ENCODE measurements at places on chromosomes 6 and 20.

GRCh38 chr6:168171673-168172353 is 92.8 kb upstream of the FRMD1 start:
- DNase-seq = no peak

DNA sequence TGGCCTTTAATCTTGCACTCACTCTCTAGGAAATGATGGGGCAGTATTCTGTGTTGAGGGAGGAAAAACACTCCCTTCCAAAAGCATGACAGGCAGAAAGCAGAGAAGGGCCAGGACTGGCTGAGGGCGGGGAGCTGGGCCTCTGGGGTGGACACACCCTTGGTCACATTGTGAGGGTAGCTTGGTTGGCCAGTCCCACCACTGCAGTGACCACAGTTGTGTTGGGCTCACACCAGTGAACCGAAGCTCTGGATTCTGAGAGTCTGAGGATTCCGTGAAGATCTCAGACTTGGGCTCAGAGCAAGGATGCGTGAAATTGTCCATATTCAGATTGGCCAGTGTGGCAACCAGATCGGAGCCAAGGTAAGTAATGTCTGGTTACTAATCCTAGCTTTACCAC is at the start of gene TUBB1:
TSS of gene TUBB1 (plus strand) at position 213 of the 400 bp plus-strand sequence. CDS start at position 307, 94 bp downstream.
- no peak for DNase-seq

DNA sequence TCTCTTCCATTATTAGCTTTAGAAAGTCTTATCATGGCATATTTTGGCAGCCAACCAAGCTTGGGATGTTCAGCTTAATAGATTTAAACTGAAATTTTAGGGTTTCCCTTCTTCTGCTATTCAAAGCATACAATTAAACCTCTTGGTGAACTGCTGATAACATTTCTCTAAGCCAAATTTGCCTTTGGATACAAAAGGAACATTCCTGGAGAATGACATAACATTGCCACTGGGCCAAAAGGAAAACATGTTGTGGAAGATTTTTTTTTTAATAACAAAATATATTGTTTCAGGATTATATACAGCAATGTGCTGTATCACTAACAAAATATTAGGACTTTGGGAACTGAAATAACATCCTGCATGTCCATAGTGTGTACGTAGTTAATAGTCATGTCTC is 215.1 kb upstream of the TBX18 start:
- no peak for DNase-seq

DNA sequence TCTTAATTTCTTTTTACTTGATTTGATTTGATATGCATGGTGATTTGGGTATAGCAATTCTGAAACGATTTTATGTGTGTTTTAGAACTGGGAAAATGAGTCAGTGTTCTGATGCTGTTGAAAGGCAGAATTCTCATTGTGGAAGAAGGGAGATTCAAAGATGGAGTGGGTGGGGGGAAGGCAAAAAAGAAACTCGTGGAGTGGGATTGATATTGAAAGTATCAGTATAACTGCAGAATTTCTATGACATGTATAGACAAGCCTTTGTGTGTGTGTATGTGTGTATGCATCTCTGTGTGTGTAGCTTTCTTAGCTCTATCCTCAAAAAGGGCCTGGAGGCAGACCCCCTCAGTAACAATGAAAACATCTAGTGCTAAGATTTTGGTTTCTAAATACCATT is 184.3 kb upstream of the OLIG3 start:
- DNase-seq = no peak

- no peak for DNase-seq
These were observed 37.7 kb downstream of the MAP3K4 start for GRCh38 chr6:161029195-161029809.

DNA sequence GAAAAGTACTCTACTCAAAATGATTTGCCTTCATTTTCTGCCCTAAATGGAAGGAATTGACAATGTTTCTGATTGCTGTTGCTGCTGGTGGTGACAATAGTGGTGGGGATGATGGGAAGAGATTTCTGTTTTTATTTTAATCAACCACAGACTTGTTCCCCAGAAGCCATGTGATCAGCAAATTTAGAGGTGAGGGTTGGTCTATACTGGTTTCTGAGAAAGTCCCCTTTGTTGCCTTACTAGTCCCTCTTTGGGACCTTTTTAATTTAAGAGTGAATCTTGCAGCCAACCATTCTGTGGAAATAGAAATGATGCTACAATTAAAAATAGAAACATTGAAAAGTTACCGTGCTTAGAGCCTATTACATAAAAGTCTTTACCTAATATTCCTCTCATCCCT is 43.2 kb downstream of the AIG1 start:
- DNase-seq = no peak

- DNase-seq = peak; percentile 39
These were observed 46.8 kb downstream of the PYGB start for GRCh38 chr20:25294459-25295385.

DNA sequence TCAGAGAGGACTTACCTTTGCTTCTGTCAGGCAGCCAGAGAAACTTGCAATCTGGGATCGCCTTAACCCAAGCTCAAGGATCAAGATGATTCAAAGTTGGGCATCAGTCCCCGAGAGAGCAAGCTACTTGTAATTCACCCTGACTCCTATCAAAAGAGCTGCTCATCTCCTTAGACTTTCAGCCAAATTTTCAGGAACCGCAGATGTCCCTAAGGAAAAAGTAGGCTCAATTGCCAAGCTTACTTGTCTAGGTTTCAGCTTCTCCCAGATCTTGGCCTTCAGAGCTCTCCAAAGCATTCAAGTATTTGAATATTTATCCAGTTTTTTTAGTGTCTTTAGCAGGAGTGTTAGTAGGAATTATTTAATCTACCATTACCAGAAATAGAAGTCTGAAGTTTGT is 434.1 kb upstream of the MMS22L start:
- DNase-seq = no peak

- no peak for DNase-seq
These were observed 2.6 kb upstream of the LIN28B start for GRCh38 chr6:104954190-104954797.

DNA sequence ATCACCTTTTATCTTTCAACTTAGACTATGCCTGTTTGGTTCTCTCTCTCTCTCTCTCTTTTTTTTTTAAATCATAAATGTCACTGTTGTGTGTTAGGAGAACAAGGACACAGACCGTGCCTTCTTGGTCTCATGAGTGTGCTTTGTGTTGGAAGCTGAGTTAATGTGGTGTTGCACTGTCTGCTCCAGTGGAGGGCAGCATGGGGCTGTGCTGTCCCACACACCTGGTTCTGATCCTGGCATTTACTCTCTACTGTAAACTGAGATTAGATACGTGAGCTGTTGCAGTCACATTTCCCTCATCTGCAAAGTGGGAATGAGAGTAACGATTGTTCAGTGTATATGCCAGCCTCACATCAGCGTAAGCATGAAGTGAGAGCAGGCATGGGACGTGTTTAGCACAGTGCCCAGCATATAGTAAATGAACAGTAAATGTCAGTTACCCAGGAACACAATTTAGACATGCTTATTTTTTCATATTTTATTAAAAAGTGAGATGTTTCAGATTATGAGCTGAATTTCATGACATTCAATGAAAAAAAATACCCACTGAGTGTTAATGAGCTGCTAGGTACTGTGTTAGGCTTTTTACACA is 161.1 kb downstream of the FARS2 start:
- no peak for DNase-seq

DNA sequence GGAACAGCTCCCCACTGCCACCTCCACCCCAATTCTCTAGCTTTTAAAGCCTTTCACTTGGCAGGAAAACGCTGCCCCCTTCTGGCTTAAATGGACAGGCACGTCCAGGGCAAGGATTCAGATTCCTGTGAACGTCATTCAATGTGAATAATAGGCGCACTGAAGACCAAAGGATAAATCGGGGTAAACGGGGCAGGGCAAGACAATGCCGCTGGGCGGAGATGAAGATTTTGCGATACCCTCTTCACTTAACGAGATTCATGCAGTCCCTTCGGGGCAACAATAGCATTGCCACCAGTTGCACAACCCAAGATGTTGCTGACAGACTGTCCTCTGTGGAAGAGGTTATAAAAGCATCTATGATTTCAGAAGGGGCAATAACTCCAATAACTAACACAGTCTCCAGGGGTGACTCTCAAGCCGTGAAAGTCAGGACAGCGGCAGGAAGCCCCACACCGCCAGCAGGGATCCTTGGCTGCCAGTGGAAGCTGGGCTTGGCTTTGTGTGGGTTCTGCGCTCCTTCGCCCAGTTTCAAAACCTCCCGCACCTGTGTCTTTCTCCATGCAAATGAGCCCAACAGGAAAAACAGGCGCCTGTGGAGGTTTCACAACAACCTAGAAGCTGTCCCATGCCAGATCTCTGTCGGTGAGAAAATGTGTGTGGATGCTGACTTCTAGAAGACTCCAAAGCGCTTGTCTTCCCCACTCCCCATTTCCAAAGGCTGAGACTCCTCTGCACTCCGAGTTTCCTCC is 291.8 kb downstream of the BMP7 start:
- no peak for DNase-seq

DNA sequence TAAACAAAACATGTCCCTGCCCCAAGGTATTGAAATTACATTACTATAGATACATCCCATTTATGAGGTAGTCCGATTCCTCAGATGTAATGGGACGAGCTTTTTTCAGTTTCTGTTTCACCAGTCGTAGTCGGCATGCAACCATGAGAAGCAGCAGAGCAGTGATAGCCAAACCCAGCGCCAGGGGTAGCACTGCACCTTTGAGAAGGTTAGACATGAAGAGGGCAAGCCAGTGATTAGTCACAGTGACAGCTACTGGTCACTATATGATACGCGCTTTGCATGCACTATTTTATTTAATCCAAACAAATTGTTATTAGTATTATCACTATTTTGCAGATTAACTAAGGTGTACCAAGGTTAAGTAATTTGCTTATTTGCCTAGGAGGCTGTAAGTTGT is 43.7 kb downstream of the LRP11 start:
- DNase-seq = no peak

DNA sequence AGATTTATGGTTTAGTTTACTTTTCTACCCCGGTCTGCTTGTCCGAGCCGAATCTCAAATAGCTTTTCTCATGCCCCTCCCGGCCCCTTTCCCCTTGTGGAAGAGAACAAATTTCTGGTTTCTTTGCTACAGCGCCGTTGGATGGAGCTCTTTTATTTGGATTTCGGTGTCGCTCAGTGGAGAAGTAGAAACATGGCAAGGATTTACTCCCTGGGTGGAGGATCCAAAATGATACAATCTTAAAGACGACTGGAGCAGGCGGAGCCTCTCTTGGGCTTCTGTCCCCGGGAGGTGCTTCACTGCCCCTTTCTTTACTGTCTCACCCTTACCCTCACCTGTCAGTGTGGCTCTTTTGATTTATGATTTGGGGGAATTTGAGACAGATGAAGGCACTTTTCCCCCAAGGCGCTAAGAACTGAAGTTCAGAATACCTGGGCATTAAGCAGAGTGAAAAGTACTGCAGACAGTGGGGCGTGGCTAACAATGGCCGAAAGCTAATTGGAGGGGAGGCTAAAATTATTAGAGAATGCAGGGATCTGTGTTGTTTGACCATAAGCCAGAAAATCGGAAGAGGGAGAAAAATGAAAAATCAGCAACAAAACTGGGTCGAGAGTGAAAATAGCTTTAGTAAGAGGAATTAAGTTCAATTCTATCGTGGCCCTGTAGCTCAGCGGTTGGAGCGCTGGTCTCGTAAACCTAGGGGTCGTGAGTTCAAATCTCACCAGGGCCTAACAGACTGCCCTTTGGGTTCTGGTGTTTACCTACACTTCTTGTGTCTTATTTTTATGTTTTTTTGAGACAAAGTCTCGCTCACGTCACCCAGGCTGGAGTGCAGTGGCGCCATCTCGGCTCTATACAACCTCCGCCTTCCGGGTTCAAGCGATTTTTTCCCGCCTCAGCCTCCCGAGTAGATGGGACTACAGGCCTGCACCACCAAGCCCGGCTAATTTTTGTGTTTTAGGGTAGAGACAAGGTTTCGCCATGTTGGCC is 145.1 kb upstream of the ZNF184 start:
- no peak for DNase-seq

GRCh38 chr20:62485062-62485700 is 9.4 kb upstream of the GATA5 start:
- no peak for DNase-seq

DNA sequence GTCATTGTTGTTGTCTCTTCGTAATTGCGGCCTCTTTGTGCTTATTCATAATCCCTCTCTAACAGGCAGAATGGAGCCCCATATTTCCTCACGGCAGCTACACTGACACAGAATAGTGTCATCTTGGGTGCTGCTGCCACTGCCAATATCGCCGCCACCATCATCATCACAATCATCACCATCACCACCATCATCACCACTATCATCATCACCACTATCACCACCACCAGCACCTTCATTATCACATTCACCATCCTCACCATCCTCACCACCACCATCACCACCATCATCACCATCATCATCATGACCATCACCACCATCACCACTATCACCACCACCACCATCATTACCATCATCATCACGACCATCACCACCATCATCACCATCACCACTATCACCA is 10.8 kb downstream of the NPBWR2 start:
- DNase-seq = no peak
